ENCODE measurements at places on chromosomes 11 and 22.

DNA sequence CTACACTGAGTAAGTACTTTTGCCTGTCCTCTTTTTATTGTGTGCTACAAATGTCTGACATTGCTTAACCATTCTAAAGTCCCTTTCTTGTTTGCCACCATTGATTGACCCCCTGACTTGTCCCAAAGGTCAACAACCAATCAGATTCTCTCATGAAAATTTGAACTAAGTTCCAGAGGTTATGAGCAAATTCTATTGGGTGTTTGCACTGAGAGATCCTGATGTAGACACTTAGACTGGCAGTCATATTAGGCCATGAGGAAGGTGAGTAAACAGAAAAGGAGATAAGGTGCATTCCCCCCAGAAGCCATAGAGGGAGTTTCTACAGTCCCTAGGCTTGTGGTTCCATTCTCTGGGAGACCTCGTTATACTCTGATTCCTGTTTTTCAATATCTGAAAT, 101.3 kb upstream of the E2F8 start:
- no peak for DNase-seq

DNA sequence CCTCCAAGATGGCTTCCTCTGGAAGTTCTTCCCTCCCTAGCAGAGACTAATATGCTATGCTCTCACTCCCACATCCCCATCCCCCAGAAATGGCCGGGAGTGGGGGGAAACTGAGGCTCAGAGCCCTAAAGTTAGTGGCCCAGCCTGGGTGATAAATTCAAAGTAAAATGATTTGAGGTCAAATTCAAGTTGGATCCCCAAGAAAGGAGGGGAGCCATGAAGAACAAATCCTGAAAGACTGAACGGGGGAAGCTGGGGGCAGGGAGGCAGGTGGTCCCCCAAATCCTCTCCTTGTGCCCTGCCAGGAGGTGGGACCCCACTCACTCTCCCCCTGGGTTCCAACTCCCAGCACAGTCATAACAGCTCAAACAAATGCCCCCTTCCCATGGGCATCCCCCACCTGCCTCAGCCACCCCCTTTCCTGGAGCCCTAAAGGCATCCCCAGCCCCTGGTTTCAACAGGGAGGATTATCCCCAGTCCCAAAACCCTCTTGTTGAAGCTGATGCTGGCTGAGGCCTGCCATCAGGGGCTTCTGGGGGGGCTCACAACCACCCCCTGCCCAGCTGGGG, 1.1 kb downstream of the CBX6 start:
- no peak for DNase-seq

DNA sequence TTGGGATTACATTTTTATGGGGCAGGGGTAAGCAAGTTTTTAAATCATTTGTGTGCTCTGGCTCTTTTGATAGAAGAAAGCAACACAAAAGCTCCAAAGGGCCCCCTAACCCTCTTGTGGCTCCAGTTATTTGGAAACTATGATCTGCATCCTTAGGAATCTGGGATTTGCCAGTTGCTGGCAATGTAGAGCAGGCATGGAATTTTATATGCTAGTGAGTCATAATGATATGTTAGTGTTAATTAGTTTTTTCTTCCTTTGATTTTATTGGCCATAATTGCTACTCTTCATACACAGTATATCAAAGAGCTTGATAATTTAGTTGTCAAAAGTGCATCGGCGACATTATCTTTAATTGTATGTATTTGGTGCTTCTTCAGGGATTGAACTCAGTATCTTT, 10.1 kb downstream of the RAG1 start:
- no peak for DNase-seq

DNA sequence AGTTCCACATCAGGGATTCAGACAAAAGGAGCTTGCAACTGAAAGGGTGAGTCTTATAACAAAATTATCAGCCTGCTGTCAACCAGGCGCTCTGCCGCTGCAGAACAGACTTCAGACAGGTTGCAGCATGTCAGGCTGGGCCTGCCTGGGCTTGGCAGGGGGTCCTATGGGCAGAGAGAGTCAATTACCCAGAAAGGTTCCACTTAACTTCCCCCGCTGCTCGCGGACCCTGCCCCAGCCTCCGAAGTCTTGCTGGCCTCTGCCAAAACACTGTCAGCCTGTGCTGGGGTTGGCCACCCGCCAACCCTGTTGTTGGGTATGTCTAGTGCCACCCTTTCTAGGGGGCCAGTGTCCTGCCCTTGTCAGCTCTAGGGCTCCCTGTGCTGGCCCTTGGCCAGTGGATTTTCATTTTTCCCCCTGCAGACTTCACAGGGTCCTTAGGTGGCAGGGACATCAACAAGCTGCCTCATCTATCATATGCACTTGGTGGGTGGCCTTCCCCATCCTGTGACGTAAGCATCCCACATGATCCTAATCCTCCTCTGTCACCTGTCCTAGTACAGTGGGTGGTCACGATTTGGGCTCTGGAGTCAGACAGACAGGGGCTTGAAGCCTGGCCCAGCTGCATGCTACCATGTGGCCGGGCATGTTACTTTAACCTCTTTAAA, 166.5 kb upstream of the CADM1 start:
- no peak for DNase-seq

DNA sequence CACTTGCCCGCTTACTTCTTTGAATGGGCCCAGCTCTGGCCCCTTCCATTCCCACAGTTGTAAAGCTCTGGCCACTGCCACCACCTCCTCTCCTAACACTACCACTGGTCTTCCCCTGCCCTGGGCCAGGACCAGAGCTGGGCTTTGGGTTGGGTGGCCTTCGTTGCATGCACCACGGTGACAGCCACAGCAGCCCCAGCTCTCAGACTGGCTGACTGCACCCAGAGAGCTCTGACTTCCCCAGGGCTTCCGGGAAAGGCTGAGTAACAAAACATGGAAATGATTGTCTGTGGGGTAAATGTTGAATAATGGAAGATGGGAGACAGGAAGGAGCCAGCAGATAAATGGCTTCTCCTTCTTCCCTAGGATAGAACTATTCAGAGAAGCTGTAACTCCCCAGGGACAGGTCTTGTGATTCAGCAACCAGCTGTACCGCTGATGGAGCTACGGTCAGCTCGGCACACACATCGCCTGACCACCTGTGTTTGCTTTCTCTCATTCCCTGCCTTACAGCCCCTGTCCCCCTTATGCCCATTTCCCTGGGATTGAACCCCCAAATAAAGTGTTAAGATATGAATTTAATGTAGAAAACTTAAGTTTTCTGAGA, 27.6 kb downstream of the SCN4B start:
- DNase-seq, result no peak

GRCh38 chr11:118401880-118402590, 629 bp downstream of the ATP5MG start:
- peak; percentile 44 for DNase-seq

- no peak for DNase-seq
Measured at GRCh38 chr11:132033051-132033450, 662.6 kb downstream of the NTM start.

GRCh38 chr11:76797341-76798201, 14.4 kb downstream of the TSKU start:
- DNase-seq, result no peak

DNA sequence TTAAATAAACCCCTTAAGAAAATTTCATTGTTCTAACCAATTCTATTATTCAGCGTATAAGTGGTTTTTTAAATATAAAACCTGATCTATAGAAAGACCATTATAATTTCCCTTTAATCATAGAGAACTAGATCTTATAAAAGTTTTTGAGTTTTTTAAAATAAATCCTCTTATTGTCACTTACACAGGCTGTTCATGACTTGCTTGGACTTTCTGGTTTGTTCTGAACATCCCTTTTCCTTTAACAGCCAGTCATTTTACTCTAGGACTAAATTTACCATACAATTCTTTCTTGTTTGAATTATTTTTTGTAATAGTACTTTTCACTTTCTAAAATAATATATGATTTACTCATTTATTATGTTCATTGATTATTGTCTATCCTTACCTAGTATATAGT, 4.7 kb downstream of the NXPE2 start:
- no peak for DNase-seq

GRCh38 chr11:86592659-86593451, 79.6 kb downstream of the ME3 start:
- peak; percentile 95 for DNase-seq

All from hematopoietic multipotent progenitor cell treated with erythropoietin and hydrocortisone succinate and interleukin-3 and kit ligand, for 4 days (in vitro differentiated cells).